ENCODE measurements at places on chromosomes 4 and X.

DNA sequence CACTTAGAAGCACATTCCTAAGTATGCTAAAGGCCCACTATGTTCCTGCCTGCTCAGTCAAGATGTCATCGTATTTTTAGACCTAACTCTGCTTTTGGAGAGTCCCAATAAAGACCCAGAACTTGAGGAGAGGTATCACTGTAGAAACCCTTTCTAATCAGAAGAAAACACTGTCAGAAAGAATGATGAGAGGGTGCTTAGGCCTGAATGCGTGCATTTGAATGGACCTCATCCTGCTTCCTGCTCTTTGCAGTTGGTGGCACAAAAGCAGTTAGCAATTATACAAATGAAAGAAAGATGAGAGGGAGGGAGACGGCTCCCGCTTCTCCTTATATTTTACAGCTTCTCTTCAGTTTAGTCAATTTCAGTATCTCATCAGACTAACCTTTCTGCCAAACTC lies 987.2 kb downstream of the CCSER1 start:
- no peak for DNase-seq

GRCh38 chr4:8171984-8172924 lies 13.6 kb upstream of the ABLIM2 start:
- no peak for DNase-seq

DNA sequence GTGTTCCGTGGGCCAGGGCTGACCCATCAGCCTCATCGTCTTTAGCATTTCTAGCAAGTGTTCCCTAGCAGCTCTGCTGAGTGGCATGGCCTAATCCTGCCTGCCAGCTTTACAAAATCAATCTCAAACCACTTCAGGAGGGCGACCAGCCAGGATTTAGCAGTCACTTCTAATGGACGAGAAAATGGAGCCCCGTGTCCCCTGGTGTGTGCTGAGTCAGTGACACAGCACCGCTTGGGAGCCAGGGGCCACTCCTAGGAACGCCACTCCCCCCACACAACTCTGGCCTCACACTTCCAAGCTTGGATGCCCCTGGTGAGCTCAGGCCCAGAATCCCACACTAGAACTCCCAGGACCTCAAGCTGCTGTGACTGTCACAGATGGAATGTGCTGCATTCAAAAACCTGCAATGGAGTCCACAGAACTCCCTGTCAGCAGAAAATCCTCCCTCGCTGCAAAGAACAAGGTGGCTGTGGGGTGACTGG lies 311.2 kb upstream of the GATB start:
- no peak for DNase-seq

DNA sequence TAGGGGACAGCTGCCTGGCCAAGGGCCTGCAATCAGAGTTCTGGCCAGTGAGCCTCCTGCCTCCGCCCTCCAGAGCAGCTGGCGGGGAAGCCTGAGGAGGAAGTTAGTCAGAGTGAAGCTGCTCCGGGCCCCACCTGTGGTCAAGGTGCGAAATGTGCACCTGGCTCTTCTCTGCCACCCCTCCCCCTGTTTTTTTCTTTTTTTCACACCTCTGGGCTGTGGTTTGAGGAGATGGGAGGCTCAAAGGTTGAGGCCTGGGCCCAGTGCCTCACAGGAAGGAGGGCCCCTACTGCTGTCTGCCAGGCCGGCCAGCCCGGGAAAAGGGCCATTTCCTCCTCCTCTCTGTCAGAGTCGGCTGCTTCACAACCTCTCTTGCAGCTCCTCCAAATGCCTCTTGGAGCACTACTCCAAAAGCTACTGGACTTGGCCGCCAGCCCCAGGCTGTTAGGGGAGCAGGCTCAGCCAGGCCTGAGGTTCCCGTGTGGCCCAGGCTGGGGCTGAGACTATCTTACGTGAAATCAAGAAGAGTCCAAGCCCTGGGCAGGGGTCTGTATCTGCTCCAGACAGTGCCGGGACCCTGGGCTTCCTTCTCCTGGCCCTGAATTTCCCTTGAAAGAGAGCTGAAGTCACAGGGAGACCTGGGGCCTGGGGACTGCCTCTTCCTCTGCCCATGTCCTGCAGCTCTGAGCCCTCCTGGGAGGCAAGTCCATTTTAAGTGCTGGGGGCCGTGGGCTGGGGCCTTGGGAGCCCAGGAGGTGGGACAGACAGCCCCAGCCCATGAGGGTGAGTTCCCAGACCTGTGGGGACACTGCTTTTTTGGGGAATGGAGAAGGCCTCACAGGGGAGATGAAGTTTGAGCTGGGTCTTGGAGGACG lies 4.5 kb upstream of the CXCR3 start:
- peak; percentile 24 for DNase-seq

DNA sequence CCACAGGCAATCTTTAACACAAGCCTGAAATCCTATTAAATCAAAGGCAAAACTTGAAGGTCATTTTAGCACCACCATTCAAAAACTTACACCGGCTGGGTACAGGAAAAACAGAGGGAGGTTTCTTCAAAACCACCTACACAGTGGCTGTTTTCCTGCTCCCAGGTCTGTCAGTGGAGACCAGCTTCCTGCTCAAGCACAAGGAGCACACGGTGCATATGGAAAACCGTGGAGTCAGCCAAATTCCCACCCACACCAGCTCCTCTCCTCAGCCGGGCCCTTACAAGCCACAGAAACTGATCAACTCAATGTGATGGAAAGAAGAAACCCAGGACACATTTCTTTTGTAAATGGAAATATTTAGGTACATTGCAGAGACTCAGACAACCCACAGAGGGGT lies 14.3 kb upstream of the FAM241A start:
- no peak for DNase-seq

GRCh38 chr4:473570-474457 lies 25.1 kb downstream of the ZNF721 start:
- DNase-seq, result peak; percentile 90

GRCh38 chr4:151725087-151725486 lies 35.7 kb downstream of the GATB start:
- no peak for DNase-seq

DNA sequence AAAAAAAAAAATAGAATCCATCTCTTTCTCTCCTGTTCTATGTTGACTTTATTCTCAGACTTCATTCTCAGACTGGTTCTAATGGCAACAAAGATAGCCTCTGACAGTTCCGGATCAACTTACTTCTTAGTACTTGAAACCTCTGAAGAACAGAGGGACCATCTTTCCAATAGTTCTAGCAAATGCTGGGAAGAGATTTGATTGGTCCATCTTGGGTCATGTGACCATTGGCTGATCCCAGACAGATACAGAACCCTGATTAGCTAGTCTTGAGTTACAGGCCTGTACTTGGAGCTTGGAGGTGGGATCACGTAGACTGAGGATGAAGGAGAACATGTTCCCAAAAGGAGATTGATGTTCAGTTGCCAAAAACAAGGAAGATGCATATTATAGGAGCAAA lies 66.9 kb upstream of the STIM2 start:
- DNase-seq, result no peak

- no peak for DNase-seq
These were observed 69.1 kb downstream of the NR3C2 start for GRCh38 chr4:148373093-148373492.

GRCh38 chr4:133270021-133270570 lies 121.0 kb downstream of the PCDH10 start:
- no peak for DNase-seq
